ENCODE measurements at places on chromosomes 5 and 9. TPM values are rescaled to one million over a fixed set of nuclear protein-coding genes. Genes with fewer than 3 reads are reported as not detected.

The C9orf153 gene
- not detected for polyA plus RNA-seq

The ANKRD31 gene
- polyA plus RNA-seq = 0.03 TPM

The PIP5K1B gene
- polyA plus RNA-seq = 72.6 TPM

The SIT1 gene
- 15.9 TPM for polyA plus RNA-seq

The AGXT2 gene
- not detected for polyA plus RNA-seq

Measured in sigmoid colon (tissue), 7 donors.